ENCODE measurements at places on chromosomes 11 and 22. TPM values are rescaled to one million over a fixed set of nuclear protein-coding genes. Genes with fewer than 3 reads are reported as not detected.
A peak's percentile ranks its signal among the peaks of the same experiment; 100 is the strongest.

DKK3 gene
- total RNA-seq = 0.33 TPM

OR2AG1 gene
- not detected for total RNA-seq

NELL1 gene
- not detected for total RNA-seq

EXPH5 gene
- 17.9 TPM for total RNA-seq

PDE3B gene
- 0.23 TPM for total RNA-seq

MFRP gene
- total RNA-seq = not detected

TH gene
- 0.20 TPM for total RNA-seq

OR5B21 gene
- not detected for total RNA-seq

OR52K2 gene
- not detected for total RNA-seq

SAA1 gene
- 45.5 TPM for total RNA-seq

VPREB1 gene
- not detected for total RNA-seq

MYBPC3 gene
- not detected for total RNA-seq

GGTLC2 gene
- total RNA-seq = not detected

CD82 gene
- total RNA-seq = 114 TPM

BACE1-AS gene
- total RNA-seq = 6.9 TPM

CCDC116 gene
- total RNA-seq = 0.21 TPM

PARVG gene
- not detected for total RNA-seq

CYP2D6 gene
- total RNA-seq = 3.5 TPM

GRCh38 chr22:18067548-18068341 is 10.0 kb upstream of the PEX26 start:
- no peak for DNase-seq

GRCh38 chr11:73386016-73386415 is 9.8 kb downstream of the RELT start:
- no peak for DNase-seq

DNA sequence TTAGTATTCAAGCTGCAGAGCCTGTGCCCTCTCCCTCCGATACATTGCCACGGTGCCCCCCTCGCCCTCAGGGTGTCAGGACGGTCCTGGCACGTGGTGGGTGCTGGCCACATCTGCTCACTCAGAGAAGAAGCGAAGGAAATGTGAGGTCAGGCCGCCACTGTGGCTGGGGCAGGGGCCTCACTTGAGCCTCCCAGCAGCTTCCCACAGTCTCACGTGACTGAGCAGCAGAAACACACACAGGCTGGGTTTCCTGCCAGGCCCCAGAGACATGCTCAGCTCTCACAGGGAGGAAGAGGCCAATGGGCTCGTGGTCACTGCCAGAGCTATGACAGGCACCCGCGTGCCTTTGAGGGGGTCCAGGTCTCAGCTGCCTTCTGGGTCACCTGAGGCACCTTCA is 37.9 kb upstream of the PRR5 start:
- no peak for DNase-seq

- DNase-seq = no peak
Observed at GRCh38 chr11:60854140-60854846, 1.5 kb downstream of the PTGDR2 start.

- peak; percentile 68 for DNase-seq
Observed at GRCh38 chr11:92826136-92826535, 143.3 kb upstream of the MTNR1B start.

DNA sequence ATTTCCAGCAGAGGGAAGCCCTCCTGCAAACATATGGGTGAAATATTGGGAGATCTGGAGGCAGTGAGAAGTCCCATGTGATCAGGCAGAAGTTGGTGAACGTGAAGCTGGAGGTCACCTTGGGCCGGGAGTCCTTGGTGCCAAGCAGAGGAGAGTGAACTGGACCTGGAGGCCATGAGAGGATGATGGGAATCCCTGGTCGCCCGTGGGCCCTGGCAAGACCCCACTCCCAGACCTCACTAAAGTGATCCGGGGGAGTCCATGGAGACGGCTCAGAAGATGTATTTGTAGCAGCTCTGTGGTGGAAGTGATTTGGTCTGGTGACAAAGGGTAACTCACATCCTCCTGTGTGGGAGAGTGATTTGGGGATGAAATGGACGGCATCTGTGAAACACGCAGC is 71.0 kb downstream of the ARHGAP8 start:
- DNase-seq = no peak

GRCh38 chr22:27784120-27784475 is 17.5 kb downstream of the MN1 start:
- no peak for DNase-seq

DNA sequence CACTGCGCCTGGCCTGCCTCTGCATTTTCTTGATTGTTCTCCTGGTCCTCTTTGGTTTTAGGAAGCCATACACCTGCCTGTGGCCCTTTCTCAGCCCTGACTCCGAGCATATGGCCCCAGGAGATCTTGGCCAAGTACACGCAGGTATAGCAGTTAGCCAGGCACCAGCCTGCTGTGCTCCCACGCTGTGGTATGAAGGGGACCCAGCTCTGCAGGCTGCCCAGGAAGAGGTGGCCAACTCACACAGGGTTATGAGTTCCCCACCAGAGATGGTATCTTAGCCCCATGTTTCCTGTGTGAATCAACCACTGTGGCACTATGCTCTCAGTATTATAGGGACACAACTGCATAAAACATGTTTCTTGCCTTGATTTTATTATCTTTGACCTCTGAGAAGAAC is 31.1 kb downstream of the SGSM3 start:
- no peak for DNase-seq

- DNase-seq = no peak
Observed at GRCh38 chr11:28536504-28537267, 428.5 kb downstream of the METTL15 start.

DNA sequence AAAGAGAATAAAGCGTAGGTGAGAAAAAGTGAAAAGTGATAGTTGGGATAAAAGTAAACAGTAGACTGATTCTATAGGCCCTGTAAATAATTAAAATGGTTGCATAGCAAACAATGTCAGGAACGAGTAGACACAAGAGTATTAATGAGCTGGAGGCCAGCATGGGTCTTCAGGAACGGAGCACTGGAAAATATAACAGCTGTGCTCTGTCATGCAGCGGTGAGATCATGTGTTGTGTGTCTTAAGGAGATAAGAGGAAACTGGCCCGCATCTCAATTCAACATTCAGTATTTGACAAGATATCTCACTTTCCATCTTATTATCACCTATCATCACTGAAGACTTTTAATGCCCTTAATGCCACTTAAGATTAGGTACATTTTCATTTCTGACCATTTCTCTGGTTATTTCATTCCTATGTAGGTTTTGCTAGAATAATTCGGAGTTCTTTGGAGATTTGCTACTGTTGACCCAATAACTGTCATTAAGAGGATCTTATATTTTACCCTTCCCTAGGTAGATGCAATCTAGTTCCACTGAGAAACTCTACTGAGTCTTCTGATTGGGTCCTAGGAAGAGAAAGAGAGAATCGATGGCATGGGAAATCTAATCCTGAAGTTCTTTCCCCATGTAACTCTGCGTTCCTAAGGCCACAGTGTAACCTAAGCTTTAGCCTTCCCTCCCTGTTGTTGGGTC is 35.5 kb upstream of the VWA5A start:
- DNase-seq = no peak

DNA sequence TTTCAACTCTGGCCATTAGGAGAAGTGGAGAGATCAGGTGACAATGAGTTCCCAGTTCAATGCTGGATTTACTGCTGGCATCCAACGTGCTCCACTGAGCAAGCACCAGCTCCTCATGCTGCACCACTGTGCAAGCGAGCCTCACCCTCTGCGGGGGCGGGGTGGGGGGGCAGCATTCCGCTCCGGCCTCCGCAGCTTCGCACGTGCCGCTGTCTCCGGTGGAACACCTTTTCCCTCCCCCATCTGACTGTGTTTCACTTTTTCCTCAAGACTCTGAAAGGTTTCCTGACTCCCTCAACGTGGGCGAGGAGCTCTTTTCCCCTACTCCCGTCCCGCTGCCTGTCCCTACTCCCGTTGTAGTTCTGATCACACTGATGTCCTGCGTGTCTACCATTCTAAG is 835 bp upstream of the RHOD start:
- peak; percentile 76 for DNase-seq

GRCh38 chr11:22749536-22749935 is 80.1 kb downstream of the SVIP start:
- DNase-seq = no peak

- DNase-seq = peak; percentile 52
Observed at GRCh38 chr11:77020734-77021133, 13.5 kb upstream of the B3GNT6 start.

DNA sequence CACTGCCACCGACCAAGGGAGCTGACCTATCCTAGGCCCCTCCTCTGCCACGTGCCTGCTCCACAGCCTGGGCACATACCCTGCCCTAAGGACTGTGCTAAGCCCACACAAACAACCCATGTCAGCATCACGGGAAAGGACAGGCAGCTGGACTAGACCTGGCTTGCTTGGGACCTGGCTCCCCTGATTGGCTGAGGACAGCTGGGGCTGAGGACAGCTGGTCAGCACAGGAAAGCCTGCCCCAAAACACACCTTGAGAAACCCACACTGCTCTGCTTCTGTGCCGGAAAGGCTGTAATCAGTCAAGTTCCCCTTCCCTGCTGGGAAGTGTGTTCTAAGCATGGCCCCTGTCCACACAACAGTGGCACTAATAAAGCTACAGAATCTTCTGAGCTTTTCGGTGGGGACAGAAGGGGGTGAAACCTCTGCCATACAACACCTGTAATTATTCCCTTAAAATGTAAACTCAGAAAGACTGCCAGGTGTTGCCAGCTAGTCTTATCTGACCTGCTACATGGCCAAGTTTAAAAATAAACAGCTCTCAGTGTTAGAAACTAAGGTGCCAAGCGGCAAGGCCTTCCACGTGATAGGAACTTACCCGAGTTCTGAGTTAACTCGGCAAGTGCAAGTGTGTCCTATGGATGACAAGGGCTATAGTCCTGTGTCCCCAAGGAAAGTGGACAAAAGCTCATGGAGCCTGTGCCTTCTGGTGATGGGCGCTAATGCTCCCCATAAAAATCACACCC is 35.7 kb upstream of the ARFGAP3 start:
- DNase-seq = no peak

DNA sequence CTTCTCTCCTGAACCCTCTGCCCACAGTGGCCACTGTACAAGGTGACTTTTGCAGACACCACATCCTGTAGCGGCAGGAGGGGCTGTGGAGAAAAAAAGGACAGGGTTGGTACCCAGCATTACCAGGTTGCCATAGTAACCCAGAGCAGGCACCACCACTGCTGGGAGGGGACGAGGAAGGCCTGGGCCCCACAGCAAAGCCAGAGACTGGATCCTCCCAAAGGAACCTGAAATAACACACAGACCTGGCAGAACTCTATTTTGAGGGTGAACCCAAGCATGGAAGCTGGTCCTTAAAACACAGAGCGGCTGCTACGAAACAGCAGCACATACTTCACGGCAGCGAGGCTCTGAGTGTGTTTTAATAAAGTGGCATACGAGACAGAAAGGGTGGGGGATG is 380.6 kb downstream of the CTTN start:
- DNase-seq = no peak

- no peak for DNase-seq
Observed at GRCh38 chr11:69861901-69862300, 42.7 kb upstream of the FGF3 start.

GRCh38 chr22:46812034-46812605 is 49.7 kb downstream of the TBC1D22A start:
- DNase-seq = no peak

GRCh38 chr22:32340411-32340810 is 17.3 kb upstream of the RFPL3 start:
- DNase-seq = no peak

DNA sequence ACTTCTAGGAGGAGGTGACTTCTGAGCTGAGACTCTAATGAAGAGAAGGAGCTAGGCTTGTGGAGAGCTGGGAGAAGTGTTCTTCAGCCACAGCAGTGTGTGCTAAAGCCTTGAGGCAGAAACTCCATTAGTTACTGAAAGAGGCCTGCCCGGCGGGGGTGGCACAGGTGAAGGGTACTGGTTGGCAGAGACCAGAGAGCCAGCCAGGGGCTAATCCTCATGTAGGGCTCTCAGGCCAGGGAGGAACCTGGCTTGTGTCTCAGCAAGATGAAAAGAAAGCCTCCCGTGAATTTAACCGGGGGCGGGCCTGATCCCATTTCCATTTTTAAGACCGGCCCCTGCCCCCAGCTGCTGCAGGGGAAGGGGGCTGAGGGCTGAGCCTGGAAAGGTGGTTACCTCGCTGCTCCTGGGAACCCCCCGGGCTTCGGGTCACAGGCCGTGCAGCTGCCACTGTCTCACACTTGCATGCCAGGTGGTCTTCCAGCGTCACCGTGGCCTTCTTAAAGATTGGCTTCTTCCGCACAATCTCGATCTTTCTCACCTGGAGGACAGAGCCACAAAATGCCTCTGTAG is 15.0 kb downstream of the PDGFB start:
- no peak for DNase-seq

GRCh38 chr11:95485115-95485900 is 254.3 kb upstream of the SESN3 start:
- no peak for DNase-seq

DNA sequence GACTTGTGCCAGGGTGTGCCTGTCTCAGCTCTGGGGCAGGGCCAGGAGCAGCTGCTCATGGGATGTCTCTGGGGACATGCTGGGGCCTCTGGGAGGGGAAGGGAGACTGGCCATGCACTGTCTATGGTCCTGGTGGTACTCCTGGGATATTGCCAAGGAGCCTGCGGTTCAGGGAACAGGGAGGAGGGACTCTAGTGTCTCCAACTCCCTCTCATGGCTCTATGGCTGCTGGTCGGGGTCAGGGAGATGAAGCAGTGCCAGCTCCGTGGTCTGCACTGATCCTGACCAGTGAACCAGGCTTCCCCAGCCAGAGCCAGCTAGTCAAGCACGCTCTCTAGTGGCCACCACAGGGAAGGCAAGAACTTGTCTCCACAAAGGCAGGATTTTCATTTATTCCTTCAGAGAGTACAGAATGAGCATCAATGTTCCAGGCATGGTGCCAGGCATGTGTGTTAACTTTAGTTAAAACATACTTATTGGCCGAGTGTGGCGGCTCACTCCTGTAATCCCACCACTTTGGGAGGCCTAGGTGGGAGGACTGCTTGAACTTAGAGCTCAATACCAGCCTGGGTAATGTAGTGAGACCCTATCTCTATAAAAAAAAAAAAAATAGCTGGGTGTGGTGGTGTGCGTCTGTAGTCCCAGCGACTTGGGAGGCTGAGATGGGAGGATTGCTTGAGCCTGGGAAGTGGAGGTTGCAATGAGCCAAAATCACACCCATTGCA is 2.5 kb upstream of the BEST1 start:
- DNase-seq = peak; percentile 89

GRCh38 chr11:66328031-66328301 is 8.3 kb downstream of the RIN1 start:
- DNase-seq = no peak

- peak; percentile 29 for DNase-seq
Observed at GRCh38 chr11:6925636-6926207, 504 bp upstream of the ZNF215 start.

- no peak for DNase-seq
Observed at GRCh38 chr11:6210274-6210955, 5.1 kb downstream of the C11orf42 start.
